ENCODE measurements at places on chromosomes 1 and 21.

DNA sequence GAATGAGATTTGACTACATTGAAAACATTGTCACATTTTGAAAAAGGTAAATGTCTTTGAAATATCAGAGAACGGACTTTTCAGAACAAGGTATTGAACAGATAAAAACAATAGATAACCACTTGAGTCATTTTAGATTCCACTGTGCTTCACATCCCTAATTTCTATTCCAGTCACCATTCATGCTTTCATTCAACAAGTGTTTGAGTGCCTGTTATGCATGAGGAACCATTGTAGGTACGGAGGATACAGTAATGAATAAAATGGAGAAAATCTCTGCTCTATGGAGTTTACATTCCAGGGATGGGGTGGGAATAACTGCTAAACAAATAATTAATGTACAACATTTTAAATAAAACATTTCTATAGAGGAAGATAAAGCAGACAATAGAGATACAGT lies 26.3 kb downstream of the ZMYM4 start:
- DNase-seq: no peak

DNA sequence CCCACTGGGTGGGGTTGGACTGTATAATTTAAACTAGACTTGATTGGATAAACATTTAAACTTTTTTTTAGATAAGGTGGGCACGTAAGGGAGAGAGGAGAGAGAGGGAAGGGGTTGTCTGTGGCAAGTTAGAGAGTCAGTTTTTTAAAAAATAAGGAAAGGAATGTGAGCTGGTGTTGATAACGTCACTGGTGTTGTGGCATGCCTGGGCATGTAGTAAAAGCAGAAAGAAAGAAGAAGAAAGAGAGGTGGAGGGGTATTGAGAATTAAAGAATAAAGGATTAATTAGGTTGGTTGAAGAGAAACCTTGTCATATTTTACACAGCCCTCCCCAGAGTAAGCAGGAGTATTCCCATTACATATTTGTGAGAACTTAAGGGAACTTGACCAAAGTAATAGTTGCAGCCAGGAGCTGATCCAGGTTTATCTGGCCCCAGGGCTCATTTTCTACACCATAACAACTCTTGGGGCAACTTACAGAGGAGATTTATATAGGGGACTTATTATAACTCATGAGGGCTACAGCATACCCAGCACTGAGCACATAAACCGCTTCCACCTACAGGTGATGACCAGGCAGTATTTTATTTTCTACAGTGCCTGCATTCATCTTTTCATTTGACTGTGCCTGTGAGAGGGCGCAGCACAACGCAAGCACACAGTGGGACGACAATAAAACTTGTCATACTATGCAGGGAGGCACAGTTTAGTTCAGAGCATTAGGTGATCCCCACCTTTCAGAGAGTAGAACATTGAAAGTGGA lies 70.2 kb downstream of the CCDC30 start:
- no peak for DNase-seq

- DNase-seq: no peak
These were observed 8.0 kb downstream of the CTNNBIP1 start for GRCh38 chr1:9902060-9902452.

- no peak for DNase-seq
These were observed 397.6 kb downstream of the LRRIQ3 start for GRCh38 chr1:73800376-73800775.

DNA sequence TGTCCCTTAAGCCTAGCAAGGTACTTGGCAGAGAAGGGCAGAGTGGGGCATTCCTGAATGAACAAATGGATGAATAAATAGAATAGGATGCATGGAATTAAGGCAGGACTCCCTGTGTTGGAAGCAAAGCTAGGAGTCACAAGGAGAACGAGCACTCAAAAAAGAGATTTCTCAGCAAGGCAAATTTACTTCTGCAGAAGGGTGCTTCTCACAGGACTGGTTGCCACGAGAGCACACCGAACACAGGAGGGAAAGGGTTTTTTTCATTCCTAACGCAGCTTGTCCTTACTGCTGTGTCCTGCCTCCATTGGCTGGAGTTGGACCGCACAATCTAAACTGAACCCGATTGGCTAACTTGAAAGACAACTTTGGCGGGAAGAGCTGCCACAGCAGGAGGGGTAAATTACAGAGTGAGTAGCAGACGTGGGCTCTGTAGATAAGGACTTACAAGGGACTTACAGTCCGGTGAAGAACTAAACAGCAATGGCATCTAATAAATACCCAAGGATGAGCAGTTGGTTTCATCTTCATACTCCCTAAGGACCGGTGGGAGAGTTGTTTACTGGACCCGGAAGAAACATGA lies 52.4 kb downstream of the KIF26B start:
- DNase-seq: no peak

DNA sequence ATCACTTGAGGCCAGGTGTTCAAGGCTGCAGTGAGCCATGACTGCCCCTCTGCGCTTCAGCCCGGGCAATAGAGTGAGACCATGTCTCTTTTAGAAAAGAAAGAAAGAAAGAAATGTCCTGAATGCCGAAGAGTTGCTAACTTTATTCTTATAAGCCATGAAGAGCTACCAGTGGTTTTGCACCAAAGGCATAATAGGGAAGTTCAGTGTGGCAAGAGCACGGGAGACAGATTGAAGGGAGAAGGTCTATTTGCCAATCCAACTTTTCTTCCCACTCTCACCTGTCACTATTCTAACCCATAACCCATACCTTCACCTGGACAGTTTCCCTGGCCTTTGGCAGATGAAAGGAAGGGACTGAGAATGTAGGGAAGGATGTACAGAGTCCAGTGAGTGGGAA lies 4.4 kb upstream of the PEA15 start:
- DNase-seq: no peak

GRCh38 chr1:10457875-10458274 lies 8.0 kb downstream of the CORT start:
- DNase-seq: no peak

GRCh38 chr1:43286115-43286514 lies 734 bp upstream of the C1orf210 start:
- DNase-seq: no peak

DNA sequence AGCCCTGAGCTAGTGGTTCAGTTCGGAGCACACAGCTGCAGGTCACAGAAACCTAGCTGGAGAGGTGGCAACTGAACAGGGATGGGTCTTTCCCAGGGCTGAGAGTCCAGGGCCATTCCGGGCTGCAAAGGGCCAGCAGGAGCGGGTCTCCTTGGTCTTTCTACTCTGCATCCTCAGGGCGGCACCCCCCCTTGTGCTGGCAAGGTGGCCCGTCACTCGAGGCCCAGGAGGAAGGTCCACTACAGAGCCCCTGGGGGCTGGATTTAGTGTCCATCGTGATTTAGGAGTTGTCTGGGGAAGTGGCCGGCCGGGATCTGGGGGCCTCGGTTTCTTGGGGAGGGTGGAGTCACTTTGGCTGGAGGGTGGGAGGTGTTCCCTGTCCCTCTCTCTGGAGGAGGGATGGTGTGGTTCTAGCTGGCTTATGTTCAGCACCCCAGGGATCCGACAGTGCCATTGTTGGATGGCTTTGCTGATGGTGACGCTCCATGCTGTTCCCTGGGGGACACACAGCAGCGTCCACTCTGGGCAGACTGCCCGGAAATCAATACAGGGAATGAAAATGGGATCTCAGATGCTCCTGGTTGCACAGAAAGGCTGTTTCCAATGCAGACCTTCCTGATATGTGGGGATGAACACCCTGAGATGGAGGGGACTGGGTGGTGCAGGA lies 64.4 kb downstream of the UMODL1 start:
- no peak for DNase-seq

- peak; percentile 17 for DNase-seq
These were observed 3.8 kb downstream of the RNF186 start for GRCh38 chr1:19811206-19811851.

GRCh38 chr1:72037745-72038343 lies 244.5 kb downstream of the NEGR1 start:
- DNase-seq: no peak

- no peak for DNase-seq
These were observed 174.1 kb downstream of the KCNJ6 start for GRCh38 chr21:37742115-37742514.

GRCh38 chr1:67945733-67946374 lies 104.6 kb downstream of the DIRAS3 start:
- no peak for DNase-seq

- DNase-seq: no peak
These were observed 5.2 kb downstream of the DMRTA2 start for GRCh38 chr1:50417946-50418599.

Data from T follicular helper cell (primary cell).